Fibroblast of upper back skin (primary cell): ENCODE measurements at places on chromosomes 5 and 9.

GRCh38 chr5:57524348-57525060, 41.9 kb upstream of the ACTBL2 start:
- no peak for DNase-seq

DNA sequence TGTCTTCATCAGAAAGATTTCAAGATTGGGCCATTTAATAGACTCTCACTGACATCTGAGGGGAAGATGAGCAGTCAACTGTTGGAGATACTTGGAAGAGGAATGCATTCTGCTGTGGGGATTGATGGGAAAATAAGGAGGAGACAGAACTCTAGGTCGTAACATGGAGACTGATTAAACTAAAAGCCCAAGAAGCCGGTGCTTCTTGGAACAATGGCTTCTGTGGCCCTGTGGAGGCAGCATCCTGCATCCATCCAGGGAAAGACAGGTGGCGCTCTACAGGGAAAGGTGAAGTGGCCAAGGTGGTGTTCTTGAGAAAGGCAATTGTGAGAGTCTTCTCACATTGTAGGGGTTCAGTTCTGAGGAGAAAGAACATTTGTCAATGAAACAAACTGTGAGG, 31.3 kb downstream of the ZFAND5 start:
- no peak for DNase-seq

DNA sequence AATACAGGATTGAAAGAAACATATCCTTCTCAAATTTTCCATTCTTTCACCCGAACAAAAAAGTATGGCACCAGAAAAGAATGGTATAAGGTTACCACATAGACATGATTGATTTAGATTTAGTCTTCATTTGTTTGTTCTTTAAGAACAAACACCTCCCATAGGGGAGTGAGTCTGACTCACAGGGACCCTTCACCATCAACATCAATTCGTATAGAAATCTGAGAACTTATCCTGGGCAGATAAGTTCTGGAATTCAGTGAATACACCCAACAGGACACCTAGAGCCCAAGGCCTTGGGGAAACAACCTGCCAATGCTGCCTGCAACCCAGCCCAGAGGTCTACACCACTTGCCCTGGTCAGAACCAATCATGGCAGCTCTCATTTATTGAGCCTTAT, 46.2 kb downstream of the LHFPL2 start:
- no peak for DNase-seq

GRCh38 chr9:26863074-26863473, 29.5 kb downstream of the CAAP1 start:
- peak; percentile 11 for DNase-seq

GRCh38 chr5:72376381-72376780, 56.2 kb downstream of the PTCD2 start:
- no peak for DNase-seq

DNA sequence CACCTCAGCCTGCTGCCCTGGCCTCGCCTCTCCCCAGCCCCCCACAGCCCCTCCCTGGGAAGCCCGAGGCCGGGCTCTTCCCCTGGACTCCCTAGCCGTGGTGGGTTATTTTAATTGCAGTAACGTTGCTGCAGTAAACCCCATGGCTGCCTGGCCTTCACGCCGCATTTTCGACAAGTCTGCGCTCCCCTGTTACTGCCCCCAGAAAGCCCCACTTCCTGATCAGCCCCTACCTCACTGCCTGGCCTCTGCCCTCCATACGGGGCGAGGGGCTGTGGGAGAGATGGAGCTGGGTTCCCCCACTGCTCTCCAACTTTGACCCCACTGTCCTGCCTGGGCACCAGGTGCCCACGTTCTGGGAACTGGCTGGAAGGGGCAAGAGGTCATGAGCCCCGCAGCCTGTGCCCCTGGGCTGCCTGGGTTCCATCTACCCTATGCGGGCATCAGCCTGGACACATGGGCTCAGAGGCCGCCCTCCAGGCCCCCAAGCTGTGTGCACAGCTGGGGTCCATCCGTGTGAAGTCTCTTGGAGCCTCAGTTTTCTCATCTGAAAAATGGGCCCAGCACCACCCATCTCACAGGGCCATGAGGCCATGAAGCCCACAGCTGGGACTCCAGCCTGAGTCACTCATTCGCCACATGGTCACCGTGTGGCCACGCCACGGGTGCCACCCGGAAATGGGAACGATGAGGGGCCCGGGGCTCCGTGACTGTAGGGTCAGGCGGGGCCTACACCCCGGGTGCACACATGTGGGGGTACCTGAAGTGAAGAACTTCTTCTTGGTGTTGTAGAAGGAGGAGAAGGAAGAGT, 11.5 kb downstream of the EGFL7 start:
- DNase-seq = no peak
